ENCODE measurements at places on chromosomes 3 and 15.

DNA sequence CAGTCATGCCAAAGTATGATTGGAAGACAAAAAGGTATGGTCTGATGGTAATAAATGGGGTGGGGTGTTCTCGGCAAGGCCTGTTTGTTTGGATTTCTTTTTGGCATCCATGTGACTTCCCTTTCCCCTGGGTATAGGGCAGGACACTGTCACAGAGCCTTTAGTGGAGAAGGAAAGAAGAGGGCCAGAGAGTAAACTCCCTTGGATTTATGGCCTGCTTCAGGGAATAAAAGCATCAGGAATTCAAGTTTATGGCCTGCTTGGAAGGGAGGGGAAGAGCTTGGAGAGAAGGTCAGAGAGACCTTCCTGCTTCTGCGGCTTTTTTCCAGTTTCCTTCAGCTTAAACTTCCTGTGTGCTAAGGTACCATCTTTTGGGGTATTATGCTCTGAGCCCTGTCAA lies 179.4 kb upstream of the ADAMTS9 start:
- no peak for DNase-seq

GRCh38 chr15:97522347-97522746 lies 438.2 kb upstream of the ARRDC4 start:
- DNase-seq = no peak

- DNase-seq = no peak
Observed at GRCh38 chr3:51371943-51372557, 13.0 kb upstream of the MANF start.

- DNase-seq = no peak
Observed at GRCh38 chr3:72510247-72510646, 338.0 kb downstream of the SHQ1 start.

DNA sequence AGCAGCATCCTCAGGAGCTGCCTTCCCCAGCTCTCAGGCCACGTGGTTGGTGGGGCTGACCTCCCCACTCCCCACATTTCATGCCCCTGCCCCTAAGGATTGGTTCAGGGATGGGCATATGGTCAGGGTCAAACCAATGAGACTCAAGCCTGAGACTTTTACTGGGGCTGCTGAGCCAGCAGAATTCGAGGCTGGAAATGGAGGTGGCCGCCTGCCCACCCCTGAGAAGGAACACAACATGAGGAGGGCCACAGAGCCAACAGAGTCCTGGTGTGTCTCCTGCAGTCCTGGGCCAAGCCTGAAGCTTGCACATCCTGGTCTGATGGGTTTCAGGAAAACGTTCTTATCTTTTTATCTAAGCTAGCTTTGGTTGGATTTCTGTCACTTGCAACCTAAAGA lies 5.9 kb downstream of the EHD4 start:
- no peak for DNase-seq

DNA sequence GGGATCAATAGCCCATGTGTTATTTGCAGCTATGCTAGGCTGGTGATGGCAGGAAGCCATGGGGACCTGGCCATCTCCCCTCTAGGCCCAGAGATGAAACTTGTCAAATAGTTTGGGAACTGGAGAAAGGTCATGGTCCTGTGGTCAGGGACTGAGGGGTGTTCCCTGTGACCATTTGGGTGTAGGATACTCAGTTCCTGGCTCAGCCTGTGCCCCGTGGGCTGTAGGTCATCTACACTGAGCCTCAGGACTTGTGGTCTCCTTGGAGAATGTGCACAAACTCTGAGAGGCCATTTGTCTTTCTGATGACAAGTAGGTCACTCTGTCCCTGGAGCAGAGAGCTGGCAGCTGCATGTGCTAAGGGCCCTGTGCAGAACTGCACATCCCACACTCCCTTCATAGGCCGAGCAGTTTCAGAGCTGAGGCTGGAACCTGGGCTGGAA lies 17.5 kb downstream of the GASK1A start:
- DNase-seq = no peak

- no peak for DNase-seq
Observed at GRCh38 chr3:134644731-134645514, 5.9 kb downstream of the KY start.

- DNase-seq = no peak
Observed at GRCh38 chr15:61857169-61857829, 202.9 kb downstream of the VPS13C start.

GRCh38 chr3:120062474-120062873 lies 31.8 kb downstream of the GSK3B start:
- DNase-seq = no peak

DNA sequence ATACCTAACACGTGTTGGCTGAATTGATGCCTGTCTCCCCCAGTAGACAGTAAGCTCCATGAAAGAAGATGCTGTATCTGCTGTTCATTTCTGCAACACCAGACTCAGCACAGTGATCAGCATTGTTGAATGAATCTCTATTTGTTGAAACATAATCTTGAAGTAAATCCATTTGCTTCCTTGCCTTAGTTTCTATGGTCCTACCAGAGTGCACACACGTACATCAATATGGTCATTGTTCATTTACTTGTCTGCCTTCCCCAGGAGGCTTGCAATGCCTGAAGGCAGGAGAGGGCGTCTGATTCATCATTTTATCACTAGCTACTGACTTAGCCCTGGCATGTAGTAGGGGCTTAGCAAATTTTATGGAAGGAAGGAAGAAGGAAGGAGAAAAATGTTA lies 19.2 kb downstream of the RBP2 start:
- no peak for DNase-seq

DNA sequence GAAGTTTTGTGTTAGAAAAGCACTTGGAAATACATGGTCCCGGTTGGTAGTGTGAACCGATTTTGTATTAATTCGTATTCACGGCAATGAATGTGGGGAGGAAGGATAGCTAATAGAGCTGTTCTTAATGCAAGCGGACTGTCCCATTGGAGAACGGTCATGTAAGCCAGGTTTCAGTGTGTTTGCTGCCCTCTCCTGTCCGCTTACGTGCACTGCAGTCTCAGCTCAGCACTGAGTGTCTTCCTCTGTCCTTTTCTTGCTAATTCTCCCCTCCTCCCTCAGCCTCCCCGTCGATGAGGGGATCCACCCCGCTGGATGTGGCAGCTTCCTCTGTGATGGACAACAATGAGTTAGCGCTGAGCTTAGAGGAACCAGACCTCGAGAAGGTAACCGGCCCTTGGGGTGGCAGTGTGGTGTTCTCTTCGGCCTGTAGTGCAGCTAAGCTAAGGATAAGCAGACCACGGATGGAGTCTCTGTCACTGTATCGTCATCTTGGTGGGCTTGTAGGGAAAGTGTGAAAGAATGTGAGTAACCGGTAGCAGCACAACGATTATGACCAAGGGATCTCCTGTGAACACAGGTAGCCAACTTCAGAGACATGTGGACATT lies 267.5 kb upstream of the CHRM5 start:
- peak; percentile 48 for DNase-seq

- DNase-seq = no peak
Observed at GRCh38 chr3:99967796-99968195, 146.5 kb downstream of the FILIP1L start.
